ENCODE measurements at places on chromosomes 12 and 14.
A peak's percentile ranks its signal among the peaks of the same experiment; 100 is the strongest.

DNA sequence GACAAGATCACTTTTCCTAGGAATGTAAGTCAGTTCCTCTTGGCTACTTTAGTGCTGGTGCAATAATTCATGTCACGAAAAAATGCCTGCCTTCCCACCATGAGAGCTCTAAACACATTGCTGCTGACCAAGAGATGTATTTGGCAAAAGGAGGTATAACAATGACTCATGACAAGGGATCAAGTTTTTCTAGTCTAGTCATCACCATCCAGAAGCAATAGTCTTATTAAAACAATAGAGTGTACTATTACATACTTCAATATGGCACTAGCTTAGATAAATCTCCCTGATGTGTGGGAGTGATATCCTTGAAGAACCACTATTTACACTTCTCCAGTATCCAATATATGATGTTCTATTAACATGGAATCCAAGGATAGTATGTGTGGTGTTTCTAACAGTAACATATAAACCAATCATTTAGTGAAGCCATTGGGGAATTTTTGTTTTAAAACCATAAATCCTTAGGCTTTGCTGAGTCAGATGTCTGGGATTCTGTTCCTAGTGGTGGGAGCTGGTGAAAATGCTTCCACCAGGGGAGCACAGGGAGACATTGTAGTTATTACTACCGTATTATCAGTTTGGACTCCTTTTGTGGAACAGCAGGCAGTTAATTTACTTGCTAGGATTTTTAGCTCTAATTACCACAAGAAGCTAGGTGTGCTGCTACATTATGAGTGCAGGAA, 1387.5 kb downstream of the LRFN5 start:
- DNase-seq: peak; percentile 75
- H3K27me3 ChIP-seq: no peaks in the 10 kb centered on the region
- H3K4me3 ChIP-seq: no peak overlapping the region
- no peaks in the 10 kb centered on the region for H3K36me3 ChIP-seq
- peak overlapping the region; percentile 63 for H3K27ac ChIP-seq
- no peaks in the 10 kb centered on the region for H3K4me1 ChIP-seq

GRCh38 chr14:104132981-104133380, 5.4 kb upstream of the KIF26A start:
- H3K27me3 ChIP-seq: peaks cover 40% of the 10 kb centered on the region
- H3K27ac ChIP-seq: no peak overlapping the region
- peaks cover 4% of the 10 kb centered on the region for H3K36me3 ChIP-seq
- peaks cover 21% of the 10 kb centered on the region for H3K4me1 ChIP-seq
- H3K4me3 ChIP-seq: no peak overlapping the region

- H3K4me3 ChIP-seq: no peak overlapping the region
- no peaks in the 10 kb centered on the region for H3K36me3 ChIP-seq
- no peaks in the 10 kb centered on the region for H3K27me3 ChIP-seq
- no peak overlapping the region for H3K27ac ChIP-seq
- peaks cover 35% of the 10 kb centered on the region for H3K4me1 ChIP-seq
- DNase-seq: peak; percentile 61
Observed at GRCh38 chr14:73764406-73765280, 50.5 kb upstream of the PNMA1 start.

DNA sequence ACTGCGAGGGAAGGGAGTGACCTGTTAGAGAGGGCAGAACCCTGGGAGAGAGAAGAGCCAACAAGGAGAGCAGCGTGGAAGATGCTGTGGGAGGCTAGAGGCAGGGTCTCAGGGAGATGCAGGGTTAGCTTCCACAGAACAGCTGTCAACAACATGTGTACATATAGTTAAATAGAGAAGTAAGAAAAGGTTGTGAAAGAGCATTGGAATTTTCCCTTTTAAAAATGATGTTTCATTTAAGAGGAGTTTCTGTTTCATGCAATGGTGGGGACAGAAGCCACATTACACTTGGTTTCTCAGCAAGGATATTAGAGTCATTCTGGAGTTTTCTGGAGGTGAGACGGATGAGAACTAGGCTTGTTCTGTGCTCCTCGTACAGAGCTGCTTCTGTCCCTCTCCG, 23.8 kb upstream of the TBC1D30 start:
- no peak overlapping the region for H3K27ac ChIP-seq
- H3K36me3 ChIP-seq: no peaks in the 10 kb centered on the region
- peaks cover 40% of the 10 kb centered on the region for H3K27me3 ChIP-seq
- H3K4me1 ChIP-seq: no peaks in the 10 kb centered on the region
- no peak overlapping the region for H3K4me3 ChIP-seq
